Stimulated activated CD4-positive, alpha-beta T cell treated with anti-CD3 and anti-CD28 coated beads, TNF-alpha, amount 100 ng/mL, for 48 hours (primary cell): ENCODE measurements at places on chromosomes 11 and 22.

DNA sequence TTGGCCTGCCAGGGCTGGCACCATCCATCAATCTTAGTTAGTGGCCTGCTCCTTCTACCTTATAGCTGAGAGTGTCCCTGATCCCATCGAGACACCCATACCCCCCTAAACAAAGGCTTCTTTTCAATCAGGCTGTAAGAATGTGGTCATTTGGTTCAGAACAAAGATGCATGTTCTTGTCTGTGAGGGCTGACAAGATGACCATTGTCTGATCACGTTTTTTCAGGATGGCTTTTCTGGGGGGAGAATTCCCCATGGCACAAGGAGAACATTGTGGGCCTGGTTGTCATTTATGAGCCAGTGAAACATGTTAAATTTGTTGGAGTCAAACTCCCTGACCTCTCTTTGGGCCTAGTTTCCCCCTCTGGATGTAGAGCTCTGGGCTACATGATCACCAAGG is 160.4 kb downstream of the INSC start:
- no peak for DNase-seq

DNA sequence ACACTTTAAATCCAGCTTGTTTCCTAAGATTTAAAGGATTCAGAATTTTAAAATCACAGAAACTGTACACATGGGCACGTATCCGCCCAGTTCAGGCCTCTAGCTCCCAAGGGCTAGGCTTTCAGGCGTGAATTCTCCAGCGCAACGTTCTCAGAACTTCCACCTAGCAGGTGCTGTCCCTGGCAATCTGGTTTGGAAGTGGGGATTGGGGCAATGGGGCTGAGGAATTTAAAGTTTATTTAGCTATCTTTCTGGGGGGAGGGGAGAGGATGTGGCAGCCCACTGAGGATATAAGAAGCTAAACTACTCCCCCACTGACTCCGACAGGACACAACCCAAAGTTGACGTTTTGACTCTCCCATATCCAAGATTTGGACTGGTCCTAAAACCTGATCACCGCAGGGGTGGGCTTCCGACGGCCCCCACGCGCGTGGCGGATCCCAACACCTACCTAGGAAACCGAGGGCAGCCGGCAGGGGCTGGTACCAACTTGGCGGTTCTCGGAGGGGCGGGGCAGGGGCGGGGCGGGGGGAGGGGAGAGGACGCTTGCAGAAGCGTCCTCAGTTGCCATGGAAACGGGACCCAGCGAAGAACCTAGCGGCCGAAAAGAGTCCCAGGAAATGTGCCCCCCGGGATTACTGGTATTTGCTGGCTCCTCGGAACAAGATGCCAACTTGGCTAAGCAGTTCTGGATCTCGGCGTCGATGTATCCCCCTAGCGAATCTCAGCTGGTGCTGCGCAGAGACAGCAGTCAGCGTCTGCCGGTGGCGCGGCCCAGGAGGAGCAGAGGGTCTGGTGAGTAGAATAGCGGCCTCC is at the start of gene HOATZ:
TSS of gene HOATZ (plus strand) at position 563 of the 816 bp plus-strand sequence. CDS start at position 570, 7 bp downstream.
- no peak for DNase-seq

DNA sequence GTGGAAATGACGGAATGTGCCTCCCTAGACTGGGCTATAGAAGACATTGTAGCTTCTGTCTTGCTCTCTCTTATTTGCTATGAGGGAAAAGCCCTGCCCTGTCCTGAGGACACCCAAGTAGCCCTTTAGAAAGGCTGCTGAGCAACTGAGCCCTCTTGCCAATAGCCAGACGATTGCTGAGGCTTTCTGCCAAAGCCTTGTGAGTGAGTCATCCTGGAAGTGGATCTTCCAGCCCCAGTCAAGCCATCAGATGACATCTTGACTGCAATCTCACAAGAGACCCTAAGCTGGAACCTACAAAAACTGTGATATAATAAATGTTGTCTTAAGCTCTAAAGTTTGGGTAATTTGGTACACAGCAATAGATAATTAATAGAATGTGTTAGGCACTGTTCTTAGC is 3.9 kb upstream of the TRAF6 start:
- DNase-seq: no peak

- no peak for DNase-seq
Measured at GRCh38 chr11:514606-515005, 7.6 kb upstream of the RNH1 start.

- DNase-seq: no peak
Measured at GRCh38 chr11:57222239-57222638, 14.8 kb downstream of the APLNR start.

DNA sequence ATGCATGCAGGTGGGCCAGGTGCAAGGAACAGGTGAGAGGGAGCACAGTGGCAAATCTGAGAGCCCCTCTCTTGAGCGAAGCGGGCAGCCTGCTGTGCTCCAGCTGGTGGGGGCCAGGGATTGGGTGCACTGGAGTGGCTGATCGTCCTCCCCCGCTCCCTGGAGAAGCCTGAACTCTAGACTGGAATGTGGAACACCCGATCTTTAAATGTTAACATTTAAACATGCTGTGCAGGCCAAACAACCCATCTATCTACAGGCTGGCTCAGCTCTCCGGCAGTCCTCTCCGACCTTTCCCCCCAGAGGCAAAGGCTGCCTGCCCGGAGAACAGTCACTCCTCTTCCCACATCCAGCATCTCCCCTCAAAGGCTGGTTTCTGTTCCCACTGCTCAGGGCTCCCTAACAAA is 5.1 kb downstream of the MRGPRF start:
- DNase-seq: no peak

DNA sequence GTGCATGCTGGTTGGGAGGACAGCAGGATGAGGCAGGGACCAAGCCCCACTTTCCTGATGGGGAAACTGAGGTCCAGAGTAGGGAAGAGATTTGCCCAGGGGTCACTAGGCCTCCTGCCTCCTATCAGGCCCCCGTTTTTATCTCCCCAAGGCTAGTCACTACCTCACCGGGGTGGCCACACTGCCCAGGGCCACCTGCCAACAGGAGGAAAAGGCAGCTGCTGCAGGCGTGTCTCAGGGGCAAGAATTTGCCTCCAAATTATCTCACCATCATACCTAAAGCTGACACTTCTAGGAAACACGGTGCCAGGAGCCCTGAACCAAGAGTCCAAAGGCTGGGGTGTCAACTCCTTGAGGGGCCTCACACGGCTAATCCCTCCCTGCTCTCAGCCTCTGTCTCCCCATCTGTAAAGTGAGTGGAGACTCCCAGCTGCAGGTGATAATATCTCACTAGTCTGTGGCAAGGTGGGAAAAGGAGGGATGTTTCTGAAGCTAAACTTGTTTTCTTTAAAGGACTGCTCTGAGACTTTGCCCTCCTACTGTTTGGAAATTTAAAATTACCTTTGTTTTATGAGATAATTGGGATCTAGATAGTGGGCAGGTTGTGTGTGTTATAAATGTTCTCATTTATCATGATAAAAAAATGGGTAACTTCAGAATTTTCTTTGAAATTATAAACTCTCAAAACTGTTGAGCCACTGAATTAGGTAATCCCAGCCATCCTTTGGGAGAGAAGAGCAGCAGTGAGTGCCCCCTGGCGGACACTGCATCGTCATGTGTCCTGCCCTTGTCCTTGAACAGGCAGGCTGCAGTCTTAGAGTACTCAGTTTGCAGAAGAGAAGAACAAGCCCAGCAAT is 60.0 kb downstream of the MYO7A start:
- DNase-seq: peak; percentile 40

- no peak for DNase-seq
Measured at GRCh38 chr22:19430890-19431541, 517 bp downstream of the HIRA start.

GRCh38 chr11:19675397-19675796 is 37.2 kb upstream of the NAV2 start:
- DNase-seq: no peak

GRCh38 chr11:12053606-12054361 is 45.4 kb upstream of the DKK3 start:
- no peak for DNase-seq

GRCh38 chr11:70541176-70541575 is 142.8 kb downstream of the CTTN start:
- DNase-seq: no peak

GRCh38 chr11:126246636-126247035 is 22.1 kb downstream of the SRPRA start:
- no peak for DNase-seq

- DNase-seq: no peak
Measured at GRCh38 chr11:35682230-35683173, 19.9 kb downstream of the TRIM44 start.

- no peak for DNase-seq
Measured at GRCh38 chr22:31212783-31213629, 908 bp downstream of the LIMK2 start.

DNA sequence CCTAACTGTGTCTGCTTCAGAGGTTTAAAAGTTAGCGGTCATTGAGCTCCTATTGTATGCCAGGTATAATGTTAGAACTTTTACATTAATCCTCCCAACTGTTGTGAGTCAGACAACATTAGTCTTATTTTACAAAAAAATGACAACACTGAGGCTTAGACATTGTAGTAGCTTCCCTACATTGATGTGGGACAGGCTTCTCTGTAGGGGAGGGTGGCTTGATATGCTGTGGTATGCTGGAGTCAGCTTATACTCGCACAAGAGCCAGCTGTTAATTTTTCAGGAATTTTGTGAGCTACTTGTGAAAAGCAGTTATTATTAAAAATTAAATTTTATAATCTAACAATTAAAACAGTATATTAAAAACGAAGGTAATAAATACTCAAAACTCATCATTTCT is 64.8 kb upstream of the NAV2 start:
- DNase-seq: no peak

GRCh38 chr22:17358415-17358814 is 10.8 kb upstream of the CECR2 start:
- DNase-seq: no peak

DNA sequence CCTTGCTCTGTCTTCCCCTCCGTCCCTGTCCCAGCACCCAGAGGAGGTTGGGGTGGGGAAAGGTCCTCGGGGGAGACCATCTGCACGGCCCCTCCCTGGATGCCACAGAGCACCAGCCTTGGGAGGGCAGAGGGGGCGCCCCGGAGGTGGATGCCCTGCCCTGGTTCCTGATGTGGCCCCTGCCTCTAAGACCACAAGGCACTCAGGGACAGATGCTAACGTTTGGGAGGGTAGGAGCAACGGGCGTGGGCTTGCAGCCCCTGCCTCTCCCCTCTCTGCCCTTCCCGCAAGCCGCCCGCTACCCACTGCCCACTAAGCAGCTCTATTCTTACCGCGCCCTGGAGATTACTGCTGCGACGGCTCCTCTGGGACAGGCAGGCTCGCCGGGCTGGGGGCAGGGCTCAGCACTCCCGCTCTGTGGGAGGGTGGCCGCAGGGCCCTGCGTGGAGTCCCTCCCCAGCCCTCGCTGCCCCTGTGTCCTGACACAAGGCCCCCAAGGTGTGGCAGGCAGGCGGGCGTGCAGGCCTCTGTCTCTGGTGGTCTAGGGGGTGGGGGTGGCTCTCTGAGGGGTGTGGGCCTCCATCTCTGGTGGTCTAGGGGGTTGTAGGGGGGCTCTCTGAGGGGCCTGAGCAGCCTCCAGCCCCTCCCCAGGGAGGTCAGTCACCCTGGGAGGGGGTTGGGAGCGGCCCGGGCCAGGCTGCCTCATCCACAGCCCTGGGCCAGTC is 14.9 kb downstream of the BRSK2 start:
- no peak for DNase-seq

DNA sequence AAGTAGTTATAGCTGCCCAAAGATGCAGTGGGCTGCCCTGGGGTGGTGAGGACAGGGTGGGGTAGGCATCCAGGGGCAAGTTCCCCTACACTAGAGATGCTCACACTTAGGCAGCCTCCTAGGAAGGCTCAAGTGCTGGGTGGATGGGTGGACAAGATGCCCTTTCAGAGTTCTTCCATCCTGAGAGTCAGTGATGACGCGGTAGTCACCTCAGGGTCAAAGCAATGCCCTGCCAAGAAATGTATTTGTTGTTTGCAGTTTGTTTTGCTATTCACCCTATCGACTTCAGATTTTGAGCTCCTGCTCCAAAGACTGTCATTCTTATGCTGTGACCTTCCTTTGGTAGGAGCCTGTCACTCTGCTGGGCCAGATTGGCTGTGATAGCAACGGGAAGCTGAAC is 18.9 kb downstream of the POLA2 start:
- DNase-seq: no peak

DNA sequence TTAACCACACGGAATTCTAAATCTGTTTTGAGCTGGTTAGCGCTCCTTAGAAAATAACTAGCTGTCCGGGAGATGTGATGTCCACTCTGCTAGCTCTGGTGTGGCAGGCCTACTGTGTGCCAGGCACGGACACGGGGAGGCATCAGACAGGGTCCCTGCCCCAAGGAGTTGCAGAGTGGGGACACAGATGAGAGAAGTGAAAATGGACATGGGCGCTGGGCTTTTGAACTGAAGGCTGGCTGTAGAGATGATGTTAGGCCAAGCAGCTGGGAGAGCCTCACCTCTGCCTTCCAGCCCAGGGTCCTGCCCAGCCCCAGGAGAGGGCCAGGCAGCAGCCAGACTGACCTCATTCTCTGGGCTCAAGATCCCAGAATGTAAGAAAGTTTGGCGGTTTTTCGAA is 368.6 kb downstream of the CTTN start:
- DNase-seq: no peak

DNA sequence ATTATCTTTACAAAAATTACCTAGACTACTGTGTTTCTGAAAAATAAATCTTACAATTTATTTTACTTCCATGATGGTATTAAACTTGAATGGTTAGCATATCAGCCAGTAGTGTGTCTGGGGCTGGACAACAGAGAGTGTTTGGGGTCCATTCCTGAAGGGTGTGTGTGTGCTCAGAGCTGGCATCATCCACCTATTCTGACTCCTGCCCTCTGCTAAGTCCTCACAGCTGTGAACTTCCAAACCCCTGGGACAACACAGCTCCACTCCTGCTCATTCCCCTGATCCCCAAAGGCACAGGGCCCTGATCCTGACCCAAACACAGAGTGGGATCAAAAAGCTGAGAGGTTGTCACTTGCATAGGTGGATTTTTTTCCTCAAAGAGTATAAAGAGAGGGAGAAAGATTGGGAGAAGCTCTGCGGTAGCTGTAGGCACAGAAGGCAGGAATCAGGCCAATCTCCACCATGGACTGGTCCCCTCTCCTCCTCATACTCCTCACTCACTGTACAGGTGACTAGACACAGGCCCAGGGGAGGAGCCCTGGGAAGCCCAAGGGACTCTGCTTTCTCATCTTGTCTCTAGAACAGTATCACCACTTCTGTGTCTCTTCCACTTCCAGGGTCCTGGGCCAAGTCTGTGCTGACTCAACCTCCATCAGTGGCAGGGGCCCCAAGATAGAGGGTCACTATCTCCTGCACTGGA is 55.7 kb upstream of the TOP3B start:
- no peak for DNase-seq

DNA sequence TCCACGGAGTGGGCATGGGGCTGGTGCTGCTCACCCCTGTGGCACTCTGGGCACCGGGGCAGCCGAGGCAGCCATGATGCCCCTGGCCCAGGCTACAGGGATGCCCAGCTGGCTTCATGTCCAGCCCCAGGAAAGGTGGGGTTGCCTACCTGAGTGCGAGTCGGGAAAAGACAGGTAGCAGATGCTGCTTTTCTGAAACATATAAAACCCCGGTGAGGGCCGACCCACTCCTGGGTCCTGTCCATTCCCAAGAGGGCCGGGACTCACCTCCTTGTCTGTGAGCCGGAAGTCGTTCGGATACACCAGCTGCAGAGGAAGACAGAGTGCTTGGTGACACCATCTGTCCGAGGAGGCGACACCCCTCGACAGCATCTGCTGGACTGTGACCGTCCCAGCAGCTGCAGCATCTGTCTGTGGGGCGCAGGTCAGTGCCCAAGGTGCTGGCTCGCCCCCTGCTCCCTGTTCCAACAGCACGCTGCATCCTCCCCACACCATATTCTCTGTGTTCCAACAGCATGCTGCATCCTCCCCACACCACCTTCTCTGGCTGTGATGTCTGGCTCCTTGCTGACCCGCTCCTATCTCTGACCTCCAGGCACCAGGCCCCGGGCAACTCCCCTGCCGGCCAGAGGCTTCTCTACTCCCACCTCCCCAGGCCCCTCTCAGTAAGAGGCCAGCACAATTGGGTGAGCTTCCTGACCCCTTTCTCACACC is 8.0 kb downstream of the DENND6B start:
- DNase-seq: no peak
